Peyer's patch (tissue), 4 donors: ENCODE measurements at places on chromosomes 4 and X.

DNA sequence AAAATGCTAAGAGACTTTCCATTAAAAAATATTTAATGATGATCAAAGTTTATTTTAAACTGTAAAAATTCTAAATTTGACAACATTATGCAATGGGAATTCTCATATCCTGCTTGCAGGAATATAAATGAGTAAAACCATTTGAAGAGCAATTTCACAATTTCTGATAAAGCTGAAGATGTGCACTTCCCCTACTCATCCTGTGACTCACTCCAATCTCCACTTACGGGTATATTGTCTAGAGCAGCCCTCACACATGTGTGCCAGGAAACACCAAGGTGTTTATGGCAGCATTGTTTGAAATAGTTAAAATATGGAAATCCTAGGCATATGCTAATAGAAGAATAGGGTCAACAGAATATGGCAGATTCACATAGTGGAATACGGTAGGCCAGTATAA is 158.4 kb downstream of the PDHA2 start:
- no peak for DNase-seq

- DNase-seq = no peak
These were observed 97.3 kb upstream of the DCLK2 start for GRCh38 chr4:149980941-149981340.

- no peak for DNase-seq
These were observed 159.6 kb upstream of the AGTR2 start for GRCh38 chrX:116010939-116011338.

DNA sequence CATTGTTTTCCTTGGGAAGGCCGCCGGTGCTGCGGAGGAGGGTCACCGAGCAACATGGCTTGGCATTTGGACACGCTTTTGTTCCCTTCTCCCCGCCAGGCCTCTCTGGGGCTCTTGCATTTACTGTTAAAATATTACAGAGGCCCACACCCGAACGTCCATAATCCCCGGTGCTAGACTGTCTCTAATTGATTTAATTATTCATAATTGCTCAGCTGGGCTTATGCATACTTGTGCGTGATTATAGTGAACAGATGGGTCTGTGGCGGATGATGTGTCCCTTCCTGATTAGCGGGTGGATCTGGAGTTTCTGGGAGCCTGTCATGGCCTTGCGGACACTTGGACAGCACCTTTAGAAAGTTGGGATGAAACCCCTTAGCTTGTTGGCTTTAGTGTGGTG is 100.2 kb upstream of the MSX1 start:
- DNase-seq = no peak

- no peak for DNase-seq
These were observed 58.2 kb upstream of the MSN start for GRCh38 chrX:65609237-65609636.

GRCh38 chr4:8722556-8722955 is 130.0 kb downstream of the CPZ start:
- DNase-seq = no peak

- no peak for DNase-seq
These were observed 103.6 kb downstream of the COMMD8 start for GRCh38 chr4:47359891-47360290.

DNA sequence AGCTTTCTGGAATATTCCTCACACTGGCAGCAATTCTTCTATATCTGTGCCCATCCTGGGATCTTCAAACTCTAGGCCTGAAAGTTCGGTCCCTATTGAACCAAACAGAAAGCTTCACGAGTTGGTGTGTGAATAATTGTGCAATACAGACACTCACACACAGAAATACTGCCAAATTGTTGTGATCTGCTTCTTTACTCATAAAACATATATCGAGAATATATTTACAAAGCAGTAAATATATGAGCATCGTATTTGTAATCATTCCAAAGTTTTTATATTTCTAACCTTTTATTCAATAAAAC is 56.6 kb upstream of the BEX4 start:
- DNase-seq = no peak

DNA sequence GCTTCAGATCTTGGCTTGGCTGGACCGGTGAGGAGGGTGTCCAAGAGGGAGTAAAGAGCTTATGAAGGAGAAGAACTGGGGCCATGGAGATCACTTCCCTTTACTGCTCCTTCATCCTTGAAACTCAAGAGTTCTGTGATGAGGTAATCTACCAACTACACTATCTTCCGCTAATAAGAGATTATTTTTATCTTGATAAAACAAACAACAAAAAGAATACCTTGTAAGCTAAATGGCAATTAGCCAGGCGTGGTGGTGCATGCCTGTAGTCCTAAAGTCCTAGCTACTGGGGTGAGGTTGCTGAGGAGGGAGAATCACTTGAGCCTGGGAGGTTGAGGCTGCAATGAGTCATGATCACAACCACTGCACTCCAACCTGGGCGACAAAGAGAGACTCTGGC is 47.4 kb downstream of the HAUS3 start:
- DNase-seq = no peak

GRCh38 chr4:169664615-169665014 is 44.2 kb downstream of the CLCN3 start:
- DNase-seq = no peak

- no peak for DNase-seq
These were observed 67.3 kb upstream of the VBP1 start for GRCh38 chrX:155148724-155149537.

DNA sequence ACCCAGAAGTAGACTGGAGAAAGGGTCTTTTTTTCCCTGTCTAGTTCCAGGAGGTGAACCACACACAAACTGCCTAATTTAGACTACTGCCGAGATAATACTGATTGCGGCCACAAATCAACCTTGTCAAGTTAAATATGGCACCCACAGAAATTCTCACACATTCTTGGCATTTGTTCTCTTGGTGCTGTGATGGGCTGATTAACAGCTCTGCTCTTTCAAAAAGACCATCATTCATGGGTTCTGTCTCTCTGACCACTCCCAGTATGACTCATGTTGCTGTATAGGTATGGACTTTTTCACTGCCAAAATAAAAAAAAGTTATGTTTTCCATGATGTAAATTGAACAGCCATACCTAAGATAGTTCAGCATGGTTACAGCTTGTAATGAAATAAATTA is 1003.5 kb upstream of the LCORL start:
- DNase-seq = no peak

GRCh38 chrX:135393051-135393450 is 28.7 kb upstream of the SMIM10L2A start:
- DNase-seq = no peak

DNA sequence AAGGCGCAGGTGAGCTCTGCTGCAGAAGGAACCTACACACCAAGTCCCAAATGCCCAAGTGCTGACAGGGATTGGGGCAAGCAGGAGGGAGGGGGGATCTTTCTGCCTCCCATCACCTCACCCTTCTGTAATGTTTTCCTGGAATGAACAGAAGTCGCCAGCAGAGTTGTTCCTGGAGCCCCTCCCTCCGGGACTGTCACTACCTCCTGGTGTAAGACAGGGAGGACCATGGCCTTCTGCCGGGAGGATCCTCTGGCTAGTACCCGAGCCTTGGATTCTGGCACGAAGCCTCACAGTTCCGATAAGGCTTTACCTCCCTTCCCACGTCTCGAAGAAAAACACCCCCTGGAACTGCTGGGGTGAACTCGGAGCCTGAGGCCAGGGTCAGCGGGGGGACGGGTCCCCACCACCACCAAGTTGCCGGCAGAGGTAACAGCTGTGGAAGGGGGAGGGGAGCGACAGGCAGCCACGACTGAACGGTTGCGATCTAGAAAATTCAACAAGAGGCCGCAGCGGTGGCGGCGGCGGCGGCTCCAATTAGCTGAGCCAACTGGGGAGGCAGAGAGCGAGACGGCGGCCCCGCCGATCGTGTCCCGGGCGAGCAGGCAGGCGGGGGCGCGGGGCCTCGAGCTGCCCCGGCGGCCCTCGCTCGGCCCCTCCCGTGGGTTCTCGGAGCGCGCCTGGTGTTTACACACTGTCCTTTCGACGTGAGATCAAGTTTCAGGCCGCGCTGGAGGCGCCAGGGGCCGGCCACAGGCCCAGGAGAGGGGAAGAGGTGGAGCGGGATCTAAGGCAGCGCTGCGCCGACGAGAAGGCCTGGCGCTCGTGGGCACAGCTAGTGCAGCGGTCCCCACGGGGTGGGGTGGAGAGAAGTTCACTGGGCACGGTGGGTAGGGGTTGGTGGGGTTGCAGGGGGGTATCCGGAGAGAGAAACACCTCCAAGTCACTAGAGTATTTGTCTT is 53.7 kb upstream of the BCOR start:
- DNase-seq = no peak
